ENCODE measurements at places on chromosomes 7 and 10. TPM values are rescaled to one million over a fixed set of nuclear protein-coding genes. Genes with fewer than 3 reads are reported as not detected.

DNA sequence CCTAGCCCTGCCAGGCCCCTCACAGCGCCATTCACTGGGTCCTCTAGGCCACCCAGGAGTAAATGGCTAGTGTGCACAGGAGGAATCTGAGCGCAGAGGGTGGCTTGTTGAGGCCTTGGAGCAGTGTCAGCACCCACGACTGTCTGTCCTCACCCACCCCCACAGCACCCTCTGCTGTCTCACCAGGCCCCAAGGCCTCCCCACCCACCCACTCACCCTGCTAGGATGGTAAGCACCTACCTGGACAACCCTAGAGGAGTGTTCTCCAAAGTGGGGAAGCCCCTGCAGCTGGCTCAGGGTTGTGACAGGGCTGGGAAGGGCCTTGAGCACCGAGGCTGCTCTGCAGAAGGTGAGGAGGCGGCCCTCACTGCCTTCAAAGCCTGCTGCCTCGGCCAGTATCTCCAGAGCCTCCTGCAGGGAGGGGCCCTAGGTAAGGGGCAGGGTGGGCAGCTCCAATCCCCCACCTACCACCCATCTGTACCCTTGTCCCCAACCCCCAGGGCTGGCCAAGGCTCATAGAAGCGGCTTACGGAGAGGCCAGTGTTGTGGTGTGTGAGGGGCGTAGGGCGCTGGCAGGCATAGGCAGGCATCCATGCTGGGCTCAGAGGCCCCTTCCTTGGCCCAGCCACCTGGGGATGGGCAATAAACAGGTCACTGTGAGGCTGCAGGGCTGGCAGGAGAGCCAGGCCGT lies 2.9 kb downstream of the POLM start:
- DNase-seq, result no peak

The CHN2 gene
- polyA plus RNA-seq, result not detected

DNA sequence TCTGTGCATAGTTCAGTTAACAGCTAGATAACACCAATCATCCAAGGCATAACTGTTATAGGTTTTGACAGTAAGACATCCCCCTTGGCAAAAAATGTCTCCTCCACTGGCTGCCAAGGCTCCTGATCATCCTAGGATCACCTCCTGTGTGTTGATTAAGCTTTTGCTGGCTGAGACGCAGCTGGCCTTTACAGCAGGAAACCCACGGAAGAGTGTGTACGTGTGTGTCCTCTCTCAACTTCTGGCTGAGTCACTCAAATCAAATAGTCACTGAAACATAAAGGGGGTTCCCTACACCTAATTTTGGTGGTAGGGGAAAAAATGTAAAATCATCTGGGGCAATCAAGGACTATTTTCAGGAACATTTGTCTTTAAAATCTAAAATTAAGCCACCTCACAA lies 208.8 kb downstream of the CTNNA3 start:
- DNase-seq, result no peak

The PAX4 gene
- polyA plus RNA-seq, result not detected

DNA sequence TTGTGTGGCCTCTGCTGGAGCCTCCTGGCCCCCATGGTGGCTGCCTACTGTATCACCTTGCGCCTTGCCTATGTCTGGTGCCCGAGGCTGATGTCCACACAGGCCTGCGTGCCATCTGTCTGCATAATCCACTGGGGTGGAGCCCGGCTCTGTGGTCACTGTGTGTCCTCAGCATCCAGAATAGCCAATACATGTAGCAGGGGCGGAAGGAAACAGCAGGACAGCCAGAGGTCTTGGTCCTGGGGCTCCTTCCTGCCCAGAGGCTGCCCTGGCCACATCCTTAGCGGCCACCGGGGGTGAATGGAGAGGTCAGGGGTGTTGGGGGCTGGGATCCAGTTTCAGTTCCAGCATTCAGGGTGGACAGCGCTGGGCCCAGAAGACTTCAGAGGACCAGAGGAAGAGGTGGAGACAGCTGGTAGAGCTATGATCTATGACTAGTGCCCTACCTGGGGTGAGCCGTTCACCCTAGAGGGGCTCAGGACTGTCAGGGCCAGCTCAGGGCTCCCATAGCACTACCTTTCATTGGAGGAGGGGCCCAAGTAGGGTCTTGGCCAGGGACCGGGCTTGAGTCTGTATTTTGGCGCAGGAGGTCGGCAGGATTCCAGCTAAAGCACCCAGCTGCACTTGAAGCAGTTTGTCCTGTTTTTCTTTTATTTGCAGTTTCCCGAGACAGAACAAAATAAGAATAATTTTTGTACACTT lies 15.9 kb downstream of the YKT6 start:
- DNase-seq, result no peak

DNA sequence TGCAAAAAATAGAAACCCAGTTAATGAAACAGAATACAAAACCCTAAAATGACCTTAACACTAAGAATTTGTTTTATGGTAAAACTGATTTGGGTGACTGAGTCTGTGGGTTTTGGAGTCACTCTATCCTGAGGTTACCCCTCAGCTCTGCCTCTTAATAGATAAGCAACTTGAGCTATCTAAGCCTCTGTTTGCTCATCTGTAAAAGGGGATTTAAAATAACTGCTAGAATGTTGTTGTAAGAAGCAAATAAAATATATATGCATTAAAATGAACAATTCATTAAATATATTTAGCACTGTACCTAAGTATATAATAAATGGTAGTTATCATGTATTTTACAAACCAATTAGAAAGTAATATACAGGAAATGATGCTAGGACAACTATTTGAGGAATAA lies 115.4 kb downstream of the CABCOCO1 start:
- DNase-seq, result no peak

DNA sequence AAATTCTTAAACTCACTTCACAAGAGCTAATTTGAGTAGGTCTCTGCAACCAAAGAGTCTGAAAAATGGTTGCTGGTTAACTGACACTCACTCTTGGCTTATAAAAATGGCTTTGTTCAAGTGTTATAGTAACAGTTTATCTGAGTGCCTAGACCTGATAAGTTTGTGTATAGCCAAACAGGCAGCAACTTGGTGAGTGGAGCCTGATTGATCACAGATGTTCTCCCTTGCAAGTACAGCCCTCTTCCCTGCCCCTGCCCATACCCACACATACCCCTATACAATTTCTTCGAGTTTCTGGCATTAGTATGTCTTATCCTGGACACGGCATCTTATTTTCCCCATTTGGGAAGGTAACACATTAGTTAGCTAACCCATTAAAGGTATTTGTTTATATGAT lies 149.5 kb downstream of the SLC16A9 start:
- DNase-seq, result no peak

- DNase-seq, result no peak
Measured at GRCh38 chr10:50552771-50553535, 70.8 kb downstream of the SGMS1 start.

DNA sequence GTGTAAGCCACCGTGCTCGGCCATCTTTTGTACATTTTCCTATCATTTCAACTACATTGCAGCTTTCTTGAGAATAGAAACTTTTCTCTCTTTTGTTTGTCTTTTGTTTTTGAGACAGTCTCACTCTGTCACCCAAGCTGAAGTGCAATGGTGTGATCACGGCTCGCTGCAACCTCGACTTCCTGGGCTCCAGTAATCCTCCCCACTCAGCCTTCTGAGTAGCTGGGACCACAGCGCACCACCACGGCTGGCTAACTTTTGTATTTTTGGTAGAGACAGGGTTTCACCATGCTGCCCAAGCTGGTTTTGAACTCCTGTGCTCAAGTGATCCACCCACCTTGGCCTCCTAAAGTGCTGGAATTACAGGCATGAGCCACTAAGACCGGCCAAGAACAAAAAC lies 31.3 kb upstream of the DAGLB start:
- DNase-seq, result no peak

- DNase-seq, result no peak
Measured at GRCh38 chr7:2608921-2609411, 22.8 kb upstream of the TTYH3 start.

- DNase-seq, result no peak
Measured at GRCh38 chr7:135209225-135209834, 2.0 kb downstream of the WDR91 start.

DNA sequence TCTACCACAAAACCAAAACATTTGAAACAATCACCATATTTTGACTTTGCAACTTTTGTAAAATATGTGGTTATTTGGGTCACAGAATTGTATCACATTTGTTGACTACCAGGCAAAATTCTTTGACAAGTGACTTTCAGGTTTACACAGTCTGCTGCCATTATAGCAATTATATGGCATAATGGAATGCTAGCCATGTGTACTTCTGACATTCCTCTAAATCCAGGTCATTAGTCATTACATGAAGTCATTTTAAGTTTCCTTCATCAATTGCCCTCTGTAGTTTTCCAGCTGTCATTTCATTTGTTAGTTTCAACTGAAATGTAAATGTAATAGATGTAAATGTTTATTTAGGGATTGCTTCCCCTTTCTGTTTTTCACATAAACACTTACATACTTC lies 137.5 kb downstream of the IMMP2L start:
- DNase-seq, result no peak

- no peak for DNase-seq
Measured at GRCh38 chr7:68014031-68014736, 1017.6 kb downstream of the TYW1 start.

The WDR86 gene
- 0.15 TPM for polyA plus RNA-seq

The PLAU gene
- 329 TPM for polyA plus RNA-seq

GRCh38 chr7:98130959-98131358 lies 24.3 kb downstream of the LMTK2 start:
- no peak for DNase-seq

The HMX2 gene
- polyA plus RNA-seq, result not detected

DNA sequence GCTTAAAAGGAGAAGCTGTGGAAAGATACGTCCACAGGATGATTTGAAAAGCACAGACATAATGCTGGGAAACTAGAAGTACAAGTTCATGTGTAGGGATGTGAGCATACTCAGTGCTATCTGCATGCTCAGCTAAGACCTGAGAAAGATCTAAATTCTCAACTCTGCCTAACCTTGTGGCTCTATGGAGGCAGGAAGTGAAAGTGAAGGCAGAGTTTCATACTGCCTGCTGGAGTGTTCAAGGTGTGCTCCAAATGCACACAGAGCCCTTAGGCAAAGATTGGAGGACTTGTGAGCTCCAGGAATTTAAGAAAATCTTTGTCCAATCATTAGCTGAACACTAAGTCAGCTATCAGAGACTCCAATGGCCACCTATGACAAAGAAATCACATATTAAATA lies 190.9 kb downstream of the RNLS start:
- DNase-seq, result no peak

DNA sequence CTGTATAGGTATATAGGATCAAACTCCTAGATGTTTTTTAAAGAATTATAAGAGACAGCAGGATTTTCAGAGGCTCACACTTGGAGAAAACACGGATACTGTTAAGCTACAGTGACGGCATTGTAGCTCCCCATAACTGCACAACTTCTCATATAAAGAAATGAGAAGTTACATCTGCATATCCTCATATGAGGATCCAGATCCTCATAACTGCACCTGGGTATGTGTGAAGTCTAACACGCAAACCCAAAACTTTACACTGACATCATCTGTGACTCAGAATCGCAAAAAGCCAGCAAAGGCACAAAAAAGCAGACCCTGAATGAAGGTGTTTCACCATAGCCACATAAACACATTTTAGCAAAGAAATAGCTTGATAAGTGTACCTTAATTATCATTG lies 34.1 kb downstream of the NEBL start:
- DNase-seq, result no peak

The HABP2 gene
- not detected for polyA plus RNA-seq

The LRRC4 gene
- 0.35 TPM for polyA plus RNA-seq

DNA sequence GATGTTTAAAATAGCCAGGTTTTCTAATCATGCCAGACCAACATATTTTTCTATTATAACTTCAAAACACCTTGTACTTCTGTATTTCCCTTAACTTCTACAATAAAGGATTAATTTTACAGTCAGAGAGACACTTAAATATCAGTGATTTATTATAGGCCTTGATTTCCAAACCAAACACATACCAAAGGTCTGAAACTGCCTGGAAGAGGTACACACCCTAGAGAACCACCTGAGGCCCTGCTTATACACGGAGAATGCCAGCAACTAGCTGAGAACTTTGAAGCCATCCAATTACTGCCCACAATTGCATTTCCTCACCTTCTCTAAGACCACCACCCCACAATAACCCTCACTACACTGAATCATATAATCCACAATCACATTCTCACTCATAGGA lies 4.9 kb downstream of the CCDC6 start:
- DNase-seq, result no peak

- DNase-seq, result no peak
Measured at GRCh38 chr10:65518379-65518778, 1407.5 kb upstream of the LRRTM3 start.

DNA sequence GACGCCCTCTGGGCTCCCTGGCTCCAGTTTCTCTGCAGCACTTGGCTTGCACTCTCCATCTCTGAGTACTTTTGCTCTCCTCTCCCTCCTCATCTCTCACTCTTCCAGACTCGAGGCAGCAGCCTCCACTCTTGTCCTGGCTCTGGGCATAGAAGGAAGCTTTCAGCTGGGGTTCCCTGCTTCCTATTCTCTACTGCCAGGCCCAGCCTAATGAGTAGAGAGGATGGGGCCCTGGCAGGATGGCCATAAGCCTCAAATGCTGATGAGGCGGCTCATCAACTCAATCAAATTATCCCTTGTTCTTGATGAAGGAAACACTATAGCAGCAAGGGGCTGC lies 55.8 kb downstream of the NEURL1 start:
- DNase-seq, result no peak

DNA sequence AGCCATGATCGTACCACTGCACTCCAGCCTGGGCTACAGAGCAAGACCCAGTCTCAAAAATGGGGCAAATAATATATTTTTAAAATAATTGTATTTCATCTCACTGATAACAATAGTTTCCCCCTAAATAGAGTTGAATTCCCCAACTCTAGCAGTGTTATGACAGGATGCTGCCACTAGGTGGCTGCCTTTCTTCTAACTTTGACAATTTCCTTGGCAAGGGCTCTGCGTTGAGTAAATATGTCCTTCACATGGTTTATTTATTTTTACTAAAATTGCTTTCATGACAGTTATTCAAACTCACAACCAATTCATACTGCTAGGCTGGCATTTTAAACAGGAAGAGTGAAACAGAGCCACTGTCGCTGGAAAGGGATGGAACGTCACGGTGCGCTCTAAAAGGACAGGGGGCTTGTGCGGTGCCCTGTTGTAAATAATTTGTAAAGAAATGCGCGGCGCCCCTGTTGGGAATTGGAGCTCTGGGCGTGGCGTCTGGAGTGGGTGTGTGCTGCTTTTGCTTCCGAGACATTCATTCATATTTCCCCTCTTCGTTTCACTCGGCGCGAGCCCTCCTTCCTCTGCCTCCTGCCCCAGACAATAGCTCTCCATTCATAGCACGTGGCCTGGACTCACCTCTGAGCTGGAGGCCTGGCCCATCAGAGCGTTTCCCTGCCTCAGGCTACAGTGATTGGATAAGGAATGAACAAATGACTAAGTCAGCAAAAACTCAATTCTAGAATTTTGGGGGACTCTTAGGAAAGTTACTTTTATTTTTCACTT lies 20.5 kb upstream of the PITRM1 start:
- DNase-seq, result peak; percentile 41

DNA sequence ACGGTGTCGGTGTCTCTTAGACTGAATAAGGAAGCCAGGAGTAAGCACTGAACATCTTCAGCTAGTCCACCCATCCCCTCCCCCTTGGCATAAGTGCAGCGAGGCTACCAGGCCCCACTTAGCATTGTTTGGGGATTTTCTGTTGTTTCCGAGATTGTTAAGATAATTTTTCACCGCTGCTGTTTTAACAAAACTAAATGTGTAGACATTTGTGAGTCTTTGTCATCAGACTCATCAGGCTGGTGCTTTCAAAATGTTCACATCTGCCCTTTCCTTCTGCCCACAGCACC lies 21.0 kb upstream of the GOT1 start:
- no peak for DNase-seq

Data from AG04450 (cell line).